Heart right ventricle (tissue), 16 donors: ENCODE measurements at places on chromosomes 5 and 9. TPM values are rescaled to one million over a fixed set of nuclear protein-coding genes. Genes with fewer than 3 reads are reported as not detected.

Gene IFNA13
- total RNA-seq, result not detected

Gene SLC25A2
- 0.28 TPM for total RNA-seq

Gene TMOD1
- 171 TPM for total RNA-seq

Gene FCN2
- total RNA-seq, result 0.25 TPM

Gene CLINT1
- 50.0 TPM for total RNA-seq

DNA sequence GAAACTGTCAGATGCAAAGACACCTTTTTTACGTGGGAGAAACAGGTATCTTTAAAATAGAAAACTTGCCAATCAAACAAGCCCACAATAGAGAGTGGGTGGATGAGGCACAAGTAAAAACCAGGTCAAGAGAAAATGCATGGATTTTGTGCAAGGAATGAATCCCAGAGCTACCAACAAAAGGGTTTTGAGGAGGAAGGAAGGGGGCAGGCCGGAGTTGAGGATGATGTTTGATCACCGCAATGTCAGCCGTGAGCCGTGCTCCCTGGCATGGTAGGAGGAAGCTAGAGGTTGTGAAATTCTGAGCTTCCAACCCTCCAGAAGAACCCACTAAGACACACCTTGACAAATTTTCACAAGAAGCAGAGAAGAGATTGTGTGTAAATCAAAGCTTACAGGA lies 53.2 kb downstream of the HRH2 start:
- DNase-seq, result no peak

GRCh38 chr5:1292139-1292538 lies 2.7 kb downstream of the TERT start:
- no peak for DNase-seq

GRCh38 chr5:135127439-135128240 lies 93.6 kb upstream of the PITX1 start:
- DNase-seq, result no peak

- DNase-seq, result no peak
Measured at GRCh38 chr5:126636956-126637355, 36.2 kb downstream of the PHAX start.

DNA sequence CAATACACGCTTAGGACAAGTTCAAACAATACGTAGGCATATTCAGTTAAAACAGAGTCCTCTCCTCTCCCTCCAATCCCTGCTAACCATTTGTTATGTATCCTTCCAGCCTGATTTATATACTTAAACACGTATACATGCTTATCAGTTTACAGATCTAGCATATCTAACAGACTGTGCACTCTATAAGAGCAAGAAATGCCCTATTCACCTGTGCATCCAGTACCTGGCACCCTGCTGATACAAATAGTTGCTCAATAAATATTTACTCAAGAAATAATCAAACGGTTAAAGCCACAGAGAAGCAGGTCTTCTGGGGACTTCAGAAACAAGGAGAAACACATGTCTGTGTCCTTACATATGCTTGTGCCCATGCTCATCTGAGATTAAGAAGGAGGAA lies 55.9 kb downstream of the MLLT3 start:
- no peak for DNase-seq

DNA sequence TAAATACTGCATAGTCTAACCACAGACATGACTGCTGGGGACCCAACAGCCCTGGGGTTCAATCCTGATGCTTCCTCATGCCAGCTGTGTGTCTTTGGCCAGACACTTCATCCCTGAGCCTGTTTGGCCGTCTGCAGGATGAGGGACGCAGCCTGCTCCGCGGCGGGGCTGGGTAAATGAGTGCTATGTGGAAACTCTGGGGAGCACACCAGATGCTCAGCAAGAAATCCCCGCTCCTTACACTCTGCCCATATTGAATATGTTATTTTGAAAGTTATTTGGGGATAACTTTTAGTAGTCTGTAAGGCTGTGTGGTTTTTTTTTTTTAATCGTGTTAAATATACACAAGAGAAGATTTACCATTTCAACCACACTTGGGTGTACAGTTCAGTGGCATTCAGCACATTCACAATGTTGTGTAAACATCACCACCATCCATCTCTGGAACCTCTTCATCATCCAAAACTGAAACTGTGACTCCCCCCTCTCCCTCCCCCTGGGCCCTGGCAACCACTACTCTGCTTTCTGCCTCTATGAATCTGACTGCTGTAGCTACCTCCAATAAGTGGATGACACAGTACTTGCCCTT lies 42.7 kb downstream of the SH3PXD2B start:
- no peak for DNase-seq

DNA sequence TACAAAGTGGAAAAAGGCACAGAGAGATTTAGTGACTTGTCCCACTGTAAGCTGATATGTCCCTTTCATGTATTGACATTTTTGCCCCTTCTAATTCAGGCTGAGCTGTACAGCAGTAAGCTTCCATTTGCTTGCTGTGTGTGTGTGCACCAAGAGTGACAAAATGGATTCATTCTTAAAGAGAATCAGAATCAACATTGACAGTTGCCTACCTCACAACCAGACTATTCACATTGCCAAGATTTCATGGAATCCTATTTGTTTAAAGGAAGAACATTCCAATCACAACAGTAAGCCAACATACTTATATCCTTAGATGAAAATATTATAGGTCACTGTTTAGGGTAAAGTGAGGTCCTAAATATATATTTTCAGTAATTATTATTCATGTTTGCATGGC lies 102.6 kb downstream of the TMEM232 start:
- no peak for DNase-seq

DNA sequence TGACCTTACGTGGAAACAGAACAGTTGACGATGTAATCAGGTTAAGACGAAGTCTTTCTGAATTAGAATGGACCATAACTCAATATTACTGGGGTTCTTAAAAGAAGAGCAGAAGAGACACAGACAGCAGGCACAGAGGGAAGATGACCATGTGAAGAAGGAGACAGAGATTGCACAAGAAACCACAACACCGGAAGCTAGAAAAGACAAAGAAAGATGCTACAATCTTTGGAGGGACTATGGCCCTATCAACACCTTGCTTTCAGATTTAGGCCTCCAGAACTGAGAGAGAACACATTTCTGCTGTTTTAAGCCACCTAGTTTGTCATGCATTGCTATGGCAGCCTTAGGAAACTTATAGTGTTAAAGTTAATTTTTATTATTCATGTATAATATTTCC lies 27.1 kb downstream of the CDH9 start:
- DNase-seq, result no peak

- DNase-seq, result no peak
Measured at GRCh38 chr5:14752497-14753071, 88.1 kb downstream of the OTULIN start.

GRCh38 chr9:116705531-116705930 lies 18.4 kb downstream of the TRIM32 start:
- DNase-seq, result no peak

- no peak for DNase-seq
Measured at GRCh38 chr9:91187965-91188344, 173.8 kb downstream of the AUH start.

- DNase-seq, result no peak
Measured at GRCh38 chr5:88377240-88377639, 108.6 kb upstream of the TMEM161B start.

DNA sequence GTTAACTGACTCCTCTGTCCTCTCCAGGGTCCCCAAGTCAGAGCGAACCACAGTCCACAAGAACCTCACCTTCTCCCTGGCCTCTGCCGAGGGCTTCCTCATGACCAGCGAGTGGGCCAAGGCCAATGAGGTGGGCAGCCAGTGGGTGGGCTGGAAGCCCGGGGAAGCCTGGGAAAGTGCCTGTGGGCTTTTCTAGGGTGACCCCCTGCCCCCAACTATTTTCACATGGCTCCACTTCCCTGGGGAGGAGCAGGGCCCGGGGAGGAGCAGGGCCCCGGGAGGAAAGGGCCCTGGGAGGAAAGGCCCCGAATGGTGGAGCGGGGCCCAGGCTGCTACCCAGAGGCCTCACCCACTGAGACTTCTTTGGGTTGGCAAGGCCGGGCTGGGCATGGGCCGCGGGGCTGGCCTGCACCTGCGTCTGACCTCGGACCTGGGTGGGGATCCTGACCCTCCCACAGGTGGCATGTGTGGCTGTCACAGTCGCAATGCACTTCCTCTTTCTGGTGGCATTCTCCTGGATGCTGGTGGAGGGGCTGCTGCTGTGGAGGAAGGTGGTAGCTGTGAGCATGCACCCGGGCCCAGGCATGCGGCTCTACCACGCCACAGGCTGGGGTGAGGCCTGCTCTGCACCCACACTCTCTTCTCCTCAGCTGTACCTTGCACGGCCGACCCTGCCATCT lies 17.9 kb downstream of the ADGRD2 start:
- no peak for DNase-seq

- DNase-seq, result no peak
Measured at GRCh38 chr9:72205513-72205912, 56.3 kb downstream of the GDA start.

DNA sequence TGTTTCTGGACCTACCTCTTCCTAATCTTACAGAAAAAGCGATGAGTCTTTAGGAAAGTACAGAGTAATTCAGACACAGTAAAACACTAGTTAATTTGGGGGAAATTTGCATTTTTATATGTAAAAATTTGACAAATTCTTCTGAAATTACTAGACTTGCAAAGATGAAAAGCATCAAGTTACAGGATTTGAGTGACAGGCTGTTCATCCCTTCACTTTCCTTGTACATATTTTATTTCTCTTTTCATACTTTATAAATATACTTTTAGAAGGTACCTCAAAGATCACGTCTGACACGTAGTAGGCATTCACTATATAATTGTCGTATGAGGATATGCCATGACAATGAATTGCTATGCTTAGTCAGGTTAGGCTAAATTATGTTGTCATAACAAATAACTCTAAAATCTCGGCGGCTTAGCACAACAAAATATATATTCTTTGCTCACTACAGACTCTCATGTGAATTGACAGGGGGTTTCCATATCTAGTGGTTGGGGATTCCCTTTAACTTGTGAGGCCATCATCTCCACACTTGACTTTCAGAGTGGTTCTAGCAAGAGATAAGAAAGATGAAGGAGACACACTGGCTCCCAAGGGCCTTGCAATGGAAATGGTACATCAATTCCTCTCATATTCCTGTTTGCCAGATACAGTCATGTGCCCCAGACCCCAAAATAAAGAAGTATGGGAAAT lies 154.1 kb upstream of the TUT7 start:
- no peak for DNase-seq
